ENCODE measurements at places on chromosomes 2 and 18.

GRCh38 chr2:74902281-74902860, 56.1 kb upstream of the POLE4 start:
- no peak for DNase-seq

DNA sequence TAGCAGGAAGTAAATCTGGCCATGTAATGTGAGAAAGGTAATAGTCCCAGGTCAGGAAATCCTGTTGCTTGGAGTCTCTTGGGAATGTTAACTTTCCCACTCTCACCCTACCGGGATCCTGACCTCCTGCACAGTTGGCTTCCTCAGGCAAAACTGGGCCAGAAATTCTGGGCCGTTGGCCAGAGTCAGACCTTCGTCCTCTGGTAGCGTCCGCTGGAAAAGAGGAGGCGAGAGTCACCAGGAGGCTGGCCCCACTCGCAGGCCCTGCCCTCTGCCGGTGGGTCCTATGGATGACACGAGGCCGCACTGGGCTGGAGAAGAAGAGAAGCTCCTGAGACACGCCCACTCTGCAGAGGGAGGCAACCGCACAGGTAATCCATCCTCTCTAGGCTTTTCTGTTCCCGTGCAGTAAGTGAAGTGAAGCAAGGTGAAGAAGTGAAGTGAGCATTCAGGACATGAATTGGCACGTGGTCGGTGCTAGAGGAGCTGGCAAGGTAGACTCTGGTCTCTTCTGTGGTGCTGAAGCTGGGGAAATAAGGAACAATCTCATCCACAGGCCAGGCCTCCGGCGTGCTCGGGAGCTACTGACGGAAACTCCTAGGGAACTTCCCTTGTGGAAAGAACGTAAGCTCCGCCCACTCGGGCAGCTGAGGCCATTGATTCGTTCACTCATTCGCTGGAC, 182.7 kb upstream of the GLI2 start:
- peak; percentile 61 for DNase-seq

DNA sequence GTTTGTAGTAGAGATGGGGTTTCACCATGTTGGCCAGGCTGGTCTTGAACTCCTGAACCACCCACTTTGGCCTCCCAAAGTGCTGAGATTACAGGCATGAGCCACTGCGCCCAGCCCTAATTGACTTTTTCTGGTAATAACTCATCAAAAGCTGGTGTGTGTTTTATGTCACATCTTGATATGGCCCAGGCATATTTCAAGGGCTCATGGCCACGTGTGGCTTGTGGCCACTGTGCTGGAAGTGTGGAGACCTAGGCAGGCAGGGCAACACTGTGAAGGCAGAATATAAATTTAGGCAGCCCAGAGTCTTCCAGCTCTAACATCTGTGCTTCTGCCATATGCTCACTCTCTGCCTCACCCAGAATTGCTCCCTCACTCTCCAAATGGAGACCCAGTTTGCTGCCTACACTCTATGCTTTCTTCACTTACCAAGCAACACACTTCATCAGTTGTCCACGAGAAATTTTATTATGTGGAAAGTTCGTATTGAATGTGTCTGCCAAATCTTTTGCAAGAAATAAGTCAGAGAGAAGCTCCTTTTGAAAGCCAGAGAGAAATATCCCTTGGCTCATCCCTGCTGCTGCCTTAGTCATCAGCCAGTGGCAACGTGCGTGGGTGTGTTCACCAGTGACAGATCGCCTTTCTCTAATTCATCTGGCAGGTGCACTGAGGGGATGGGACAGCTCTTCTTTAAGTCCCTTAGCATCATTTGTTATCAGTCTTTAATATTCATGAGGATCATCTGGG, 129.4 kb upstream of the CXCR4 start:
- DNase-seq, result no peak

- DNase-seq, result no peak
These were observed 144.9 kb downstream of the ACOXL start for GRCh38 chr2:110877031-110877827.

DNA sequence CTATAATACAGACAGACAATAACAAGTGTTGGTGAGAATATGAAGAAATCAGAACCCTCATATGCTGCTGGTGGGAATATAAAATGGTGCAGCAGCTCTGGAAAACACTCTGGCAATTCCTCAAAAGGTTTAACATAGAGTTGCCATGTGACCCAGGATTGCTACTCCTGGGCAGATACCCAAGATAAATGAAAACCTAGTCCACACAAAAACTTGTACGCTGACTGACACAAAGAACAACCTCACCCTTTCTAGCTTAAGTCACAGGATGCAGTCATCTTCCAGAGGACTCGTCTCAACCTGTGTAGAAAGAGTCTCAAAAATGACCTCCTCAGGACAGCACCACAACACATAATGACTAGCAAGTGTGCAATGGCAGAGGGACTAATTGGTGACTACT, 71.6 kb upstream of the ACAA2 start:
- DNase-seq, result no peak

DNA sequence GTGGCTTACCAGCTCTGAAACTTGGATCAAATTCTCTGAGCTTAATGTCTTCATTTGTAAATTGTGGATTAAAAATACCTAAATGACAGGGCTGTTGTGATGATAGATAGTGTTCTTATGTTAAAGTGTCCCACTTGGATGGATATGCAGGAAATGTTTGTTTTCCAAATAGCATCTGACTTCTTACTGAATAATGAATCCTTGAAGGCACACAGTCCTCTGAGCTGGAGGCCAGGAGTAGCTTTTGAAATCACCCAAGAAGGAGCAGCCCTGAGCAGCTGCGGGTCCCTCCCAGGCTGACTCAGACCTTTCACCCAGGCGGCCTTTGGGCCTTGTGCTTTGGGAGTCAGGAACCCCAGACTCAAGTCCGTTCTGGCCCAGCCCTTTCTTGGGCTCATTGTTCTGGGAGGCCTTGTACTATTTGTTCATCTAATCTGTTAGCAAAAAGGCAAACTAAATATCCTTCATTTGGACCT, 173.0 kb upstream of the GATA6 start:
- DNase-seq, result peak; percentile 50

- DNase-seq, result no peak
These were observed 94.4 kb downstream of the DYSF start for GRCh38 chr2:71547616-71548285.

DNA sequence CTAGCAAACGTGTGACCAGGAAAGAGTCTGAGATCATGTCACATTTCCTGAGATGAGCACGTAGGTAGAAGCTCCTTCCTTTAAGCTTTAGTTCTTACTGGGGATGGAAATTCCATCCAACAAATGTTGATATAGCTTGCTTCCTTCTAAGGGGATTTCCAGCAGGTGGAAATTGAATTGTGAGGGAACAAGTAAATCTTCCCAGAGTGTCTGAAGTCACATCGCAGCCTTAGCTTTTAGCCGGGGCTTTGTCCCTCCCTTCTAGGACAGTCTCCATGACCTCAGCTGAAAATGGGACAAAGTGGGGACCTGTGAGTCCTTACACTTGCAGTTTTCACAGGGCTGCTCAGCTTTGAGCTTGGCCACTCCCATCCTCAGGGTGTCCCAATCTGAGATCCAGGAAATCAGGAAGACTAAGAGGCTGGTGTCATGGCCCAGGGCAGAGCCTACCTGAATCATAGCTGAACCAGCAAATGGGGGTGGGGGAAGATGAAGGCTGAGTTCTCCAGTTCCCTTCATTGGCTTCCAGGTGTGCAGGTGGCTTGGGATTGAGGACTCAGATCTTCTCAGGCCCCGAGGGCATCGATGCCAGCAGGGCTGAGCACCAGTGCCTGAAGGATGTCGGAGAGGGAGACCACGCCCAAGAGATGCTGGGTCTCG, 8.3 kb downstream of the PRKAG3 start:
- DNase-seq, result no peak

GRCh38 chr2:240624950-240625621, at the start of gene GPR35:
TSS of gene GPR35 (plus strand) at chr2:240625480. CDS start at chr2:240629953, 4,473 bp downstream.
- DNase-seq, result peak; percentile 20

GRCh38 chr2:10987861-10988260, 76.1 kb downstream of the KCNF1 start:
- no peak for DNase-seq

DNA sequence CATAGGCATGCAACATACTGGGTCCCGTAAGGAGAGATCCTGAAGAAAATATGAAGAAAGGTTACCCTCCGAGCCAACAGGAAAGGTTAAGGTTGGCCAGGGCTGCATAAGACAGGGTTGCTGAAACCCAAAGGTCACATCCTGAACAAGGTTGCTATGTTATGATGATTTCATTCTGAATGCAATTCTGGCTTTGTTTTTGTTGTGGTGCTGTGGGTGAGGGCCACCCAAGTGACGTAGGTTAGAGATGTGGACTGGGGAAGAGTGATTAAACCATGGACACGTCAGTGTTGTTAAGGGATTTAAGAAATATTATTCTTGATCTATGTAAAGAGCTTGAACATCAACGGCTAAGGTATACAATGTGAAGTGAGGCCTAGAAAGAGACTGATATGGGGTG, 60.0 kb downstream of the ZEB2 start:
- DNase-seq, result no peak

DNA sequence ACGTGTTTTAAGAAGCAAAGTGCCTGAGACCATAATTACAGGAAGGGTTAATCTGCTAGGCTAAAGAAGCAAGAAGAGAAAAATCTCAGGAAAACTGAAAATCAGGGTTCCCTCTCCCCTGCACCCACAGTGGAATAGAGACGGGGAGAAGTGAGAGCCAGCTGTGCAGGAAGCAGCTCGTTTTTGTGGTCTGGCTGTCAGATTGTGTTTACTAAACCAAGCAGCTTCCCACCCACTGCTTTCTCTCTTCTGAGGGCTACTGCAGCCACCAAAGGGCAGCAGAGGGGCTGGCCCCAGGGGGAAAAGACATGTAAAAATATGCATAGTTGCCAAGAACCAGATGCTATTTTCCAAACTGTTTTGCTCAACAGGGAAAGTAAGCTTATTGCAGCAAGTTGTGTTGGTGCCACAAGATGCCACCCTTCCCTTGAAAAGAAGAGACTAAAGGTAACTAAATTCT, 72.6 kb upstream of the THUMPD2 start:
- DNase-seq, result no peak

GRCh38 chr18:25639596-25639995, 287.6 kb upstream of the ZNF521 start:
- DNase-seq, result no peak

DNA sequence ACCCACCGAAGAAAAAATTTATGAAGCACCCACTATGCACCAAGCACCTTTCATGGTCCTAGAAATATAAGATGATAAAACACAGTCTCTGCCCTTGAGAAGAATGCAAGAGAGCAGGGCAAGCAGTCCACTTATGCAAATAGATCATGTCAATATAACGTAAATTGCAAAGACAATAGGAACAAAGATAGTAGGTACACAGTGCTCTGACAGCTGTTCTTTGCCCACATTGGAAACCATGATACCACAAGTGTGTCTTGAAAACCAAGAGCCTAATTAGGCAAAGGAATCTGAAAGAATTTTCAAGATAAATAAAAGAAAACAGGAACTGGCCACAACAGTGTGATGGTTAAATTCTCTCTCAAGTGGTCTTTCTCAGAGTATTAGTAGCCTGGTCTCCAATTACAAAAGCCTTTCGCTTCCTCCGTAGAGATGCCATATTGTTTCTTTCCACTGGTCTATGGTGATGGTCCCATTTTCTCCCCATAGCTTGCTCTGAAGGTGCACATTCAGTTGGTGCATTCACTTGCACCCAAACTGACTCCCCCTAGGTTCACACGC, 108.5 kb downstream of the VWC2L start:
- DNase-seq, result no peak

DNA sequence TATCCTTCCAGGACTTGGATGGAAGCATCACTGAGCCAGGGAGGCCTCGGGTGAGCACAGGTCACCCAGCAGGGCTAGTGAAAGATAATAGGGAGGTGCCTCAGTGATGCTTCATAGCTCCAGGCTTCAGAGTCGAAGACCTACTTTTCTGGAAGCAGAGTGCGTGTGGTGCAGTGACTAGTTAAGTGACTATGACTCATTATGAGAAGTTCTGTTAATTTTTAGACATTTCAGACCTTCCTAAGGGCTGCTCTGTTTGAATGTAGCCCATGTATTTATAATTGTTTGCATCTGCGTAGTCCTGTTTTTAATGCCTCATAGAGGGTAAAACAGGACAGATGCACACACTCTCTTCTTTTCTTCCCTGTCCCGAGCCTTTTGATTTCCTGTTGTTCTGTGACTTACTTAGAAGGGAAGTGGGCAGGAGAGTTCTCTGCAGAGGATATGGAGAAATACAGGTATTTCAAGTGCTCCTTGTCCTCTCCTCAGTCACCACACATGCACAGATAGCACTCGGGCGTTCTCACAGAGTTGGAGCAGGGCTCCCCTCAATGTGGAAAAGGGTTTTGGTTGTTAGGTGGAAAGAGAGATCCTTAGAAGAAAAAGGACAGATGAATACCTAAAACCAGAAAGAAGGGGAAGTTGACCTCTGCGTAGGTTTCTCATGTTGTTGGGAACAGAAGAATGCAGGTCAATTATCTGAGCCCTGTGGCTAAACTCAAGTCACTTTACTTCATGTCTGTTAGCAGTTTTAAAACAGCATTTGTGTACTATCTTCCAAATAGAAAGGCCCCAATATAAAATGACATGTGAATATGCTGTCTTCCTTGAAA, 34.7 kb downstream of the RALB start:
- DNase-seq, result no peak

DNA sequence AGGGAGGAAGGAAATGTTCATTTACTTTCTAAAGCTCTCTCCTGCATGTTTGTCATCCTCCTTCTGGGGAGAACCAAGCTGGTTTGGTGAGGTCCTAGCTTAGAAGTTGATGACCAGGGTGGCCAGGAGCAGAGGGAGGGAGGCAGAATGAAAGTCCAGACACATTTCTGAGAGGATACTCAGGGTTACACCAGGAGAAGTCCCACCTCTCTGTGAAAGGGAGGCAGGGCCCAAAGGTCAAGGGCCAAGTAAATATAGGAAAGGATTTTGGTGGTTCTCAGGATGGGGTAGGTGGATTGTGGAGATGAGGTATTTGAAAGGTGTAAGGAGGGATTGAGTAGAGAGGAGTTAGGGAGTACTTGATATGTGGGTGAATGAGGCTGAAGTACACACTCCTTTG, 58.0 kb upstream of the FBXO11 start:
- DNase-seq, result no peak

All from uterus (tissue), 4 donors.